ENCODE measurements at places on chromosomes 5 and 9.

DNA sequence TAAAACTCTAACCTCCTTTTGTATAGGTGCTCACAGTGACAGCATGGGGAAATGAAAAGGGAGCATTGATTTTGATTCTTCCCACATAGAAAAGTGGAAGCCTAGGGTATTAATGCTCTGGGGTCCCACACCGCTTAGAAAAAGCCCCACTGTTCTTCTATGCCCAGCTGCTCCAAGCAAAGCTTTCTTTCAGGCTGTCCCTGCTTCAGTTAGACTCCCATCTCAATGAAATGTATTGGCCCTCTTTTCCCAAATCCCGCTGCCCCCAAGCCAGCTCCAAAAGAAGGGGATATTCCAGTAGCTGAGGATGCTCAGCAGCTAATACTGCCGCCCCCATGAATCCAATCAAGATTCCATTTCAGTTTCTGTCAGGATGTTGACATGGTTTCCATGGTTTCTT lies 17.0 kb upstream of the CREBRF start:
- no peak for DNase-seq

GRCh38 chr9:81634915-81635516 lies 54.3 kb downstream of the TLE1 start:
- DNase-seq: no peak

GRCh38 chr5:35162848-35163709 lies 67.2 kb downstream of the PRLR start:
- no peak for DNase-seq

- DNase-seq: no peak
Observed at GRCh38 chr5:118548761-118549720, 439.3 kb downstream of the DTWD2 start.

DNA sequence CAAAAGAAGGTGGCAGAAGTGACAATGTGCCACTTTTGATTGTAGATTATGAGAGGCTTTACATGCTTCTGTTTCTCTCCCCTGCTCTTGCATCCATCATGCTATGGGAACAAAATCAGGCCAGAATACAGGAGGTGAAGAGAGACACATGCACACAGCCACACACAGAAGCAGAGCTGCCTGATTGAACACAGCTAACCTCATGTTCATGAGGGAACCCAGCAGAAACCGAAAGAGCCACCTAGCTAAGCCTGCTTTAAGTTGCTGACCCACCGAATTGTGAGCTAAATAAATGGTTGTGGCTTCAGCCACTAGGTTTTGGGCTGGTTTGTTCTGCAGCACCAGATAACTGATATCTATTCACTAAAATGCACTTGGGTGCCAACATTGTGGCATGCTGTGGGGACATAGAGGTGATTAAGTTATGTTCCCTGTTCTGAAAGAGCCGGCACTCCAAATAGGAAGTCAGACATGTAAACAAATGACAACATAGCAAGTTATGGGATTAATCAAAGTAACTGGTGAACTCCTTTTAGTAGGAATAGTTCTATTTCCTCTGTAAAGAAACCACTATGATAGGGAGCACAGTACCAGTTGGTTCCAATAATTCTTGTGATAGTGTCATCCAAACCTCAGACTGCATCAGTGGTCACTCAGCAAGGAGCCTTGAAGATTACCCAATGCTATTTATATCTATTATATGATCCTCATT lies 93.6 kb upstream of the TNC start:
- DNase-seq: no peak

DNA sequence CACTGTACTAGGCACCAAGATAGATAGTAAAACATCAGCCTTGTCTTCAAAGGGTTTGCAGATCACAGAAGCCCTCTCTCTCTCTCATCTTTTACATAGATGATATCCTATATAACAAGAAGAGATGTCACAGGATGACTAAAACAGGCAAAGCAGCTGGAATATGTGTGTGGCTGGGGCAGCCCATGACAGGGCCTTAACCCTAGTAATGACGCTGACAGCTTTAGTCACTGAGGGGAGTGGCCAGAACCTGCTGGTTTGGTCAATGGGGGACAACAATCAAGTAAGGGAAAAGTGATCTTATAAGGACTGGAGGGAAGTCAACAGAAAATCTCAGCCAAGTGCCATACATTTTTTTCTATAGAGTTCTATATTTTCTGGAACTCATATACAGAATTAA lies 41.9 kb upstream of the RIC1 start:
- no peak for DNase-seq
